ENCODE measurements at places on chromosomes 3 and 15.

DNA sequence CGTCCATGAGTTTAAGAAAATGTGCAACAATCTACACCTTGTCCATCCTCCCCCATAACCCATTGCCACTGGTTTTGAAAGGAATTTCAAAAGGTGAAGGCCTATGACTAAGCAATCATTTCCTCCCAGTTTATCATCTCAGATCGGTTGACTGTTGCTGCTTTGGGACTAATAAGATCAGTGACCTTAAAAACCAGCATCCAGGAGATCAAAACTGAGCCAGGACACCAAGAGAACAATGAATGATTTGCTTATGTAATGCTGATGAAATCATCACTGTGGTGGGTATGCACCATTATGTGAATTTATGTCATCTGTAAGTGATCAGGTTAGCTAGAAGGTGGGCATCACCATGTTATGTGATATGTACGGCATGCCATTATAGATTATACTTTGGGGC is 195.5 kb downstream of the SSR3 start:
- no peak for DNase-seq

DNA sequence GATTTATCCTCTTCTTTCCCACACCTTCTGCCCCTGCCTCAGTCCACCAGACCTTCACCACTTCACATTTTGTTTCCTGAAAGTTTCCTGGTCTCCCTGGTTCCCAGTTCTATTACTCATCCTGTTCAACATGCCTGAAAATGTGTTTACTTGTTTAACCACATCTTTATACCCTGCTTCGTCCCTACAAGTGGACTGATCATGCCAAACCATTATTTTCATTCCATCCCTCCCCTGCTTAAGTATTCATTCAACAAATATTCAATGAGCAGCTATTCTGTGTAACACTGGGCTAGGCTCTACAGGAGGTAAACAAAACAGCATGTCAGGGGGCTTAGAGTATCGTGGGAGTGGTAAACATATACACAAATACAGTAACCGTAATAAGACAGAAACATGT is 5.5 kb downstream of the MYO5A start:
- no peak for DNase-seq

- no peak for DNase-seq
Observed at GRCh38 chr3:190116551-190117067, 4.1 kb downstream of the P3H2 start.

DNA sequence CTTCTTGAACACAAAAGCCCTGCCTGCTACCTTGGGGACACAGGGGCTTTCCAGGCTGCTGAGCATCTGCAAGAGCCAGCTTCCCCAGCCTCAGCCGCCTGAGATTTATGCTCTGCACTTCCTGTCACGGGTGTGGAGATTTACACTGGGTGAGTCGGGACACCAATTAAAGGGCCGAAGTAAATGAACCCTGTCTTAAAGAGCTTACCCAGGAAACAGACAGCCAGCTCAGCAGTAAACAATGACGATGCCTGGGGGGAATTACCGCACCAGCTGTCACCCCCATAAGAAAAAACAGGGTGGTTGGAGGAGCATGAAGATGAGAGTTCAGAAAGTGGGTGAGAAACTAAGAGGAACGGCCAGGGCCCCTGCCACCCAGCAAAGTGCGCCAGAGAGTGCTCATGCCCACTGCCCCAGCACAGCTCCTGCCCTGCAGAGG is 37.5 kb upstream of the IQSEC1 start:
- no peak for DNase-seq

DNA sequence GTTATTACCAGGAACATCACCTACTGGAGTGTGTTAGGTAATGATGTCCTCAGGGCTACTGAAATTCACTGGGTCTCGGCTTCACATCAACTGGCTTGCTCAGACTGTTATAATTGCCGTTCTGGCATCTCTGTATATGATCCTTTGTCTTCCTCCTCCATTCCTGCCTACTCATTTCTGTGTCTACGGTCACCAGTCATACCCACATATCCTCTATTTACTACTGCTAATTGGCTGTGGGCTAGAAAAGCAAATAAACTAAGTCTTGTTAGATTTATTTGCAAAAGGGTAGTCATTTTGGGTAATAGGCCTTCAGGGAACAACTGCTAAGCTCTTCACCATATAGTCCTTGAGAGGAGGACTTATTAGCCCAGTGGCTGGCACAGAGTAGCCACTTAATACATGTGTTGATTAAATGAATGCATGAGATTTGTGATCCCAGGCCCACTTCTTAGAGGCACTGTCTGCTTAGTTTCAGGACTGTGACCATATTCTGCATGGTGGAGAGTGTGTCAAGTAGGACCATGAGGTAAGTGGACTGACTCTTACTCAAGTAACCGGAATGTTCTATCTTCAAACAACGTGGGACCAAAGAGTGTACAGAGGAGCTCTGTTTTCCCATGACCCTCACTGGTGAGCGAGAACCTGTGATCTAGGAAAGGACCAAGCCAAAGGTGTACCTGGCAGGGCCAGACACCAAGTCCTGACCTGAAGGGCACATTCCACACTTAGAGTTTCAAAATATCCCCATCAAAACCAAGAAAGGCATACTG is 13.2 kb downstream of the ZDHHC3 start:
- no peak for DNase-seq

GRCh38 chr15:23035964-23036566 is 3.3 kb downstream of the TUBGCP5 start:
- peak; percentile 70 for DNase-seq

- DNase-seq, result no peak
Observed at GRCh38 chr15:49815526-49815925, 194.7 kb downstream of the DTWD1 start.

GRCh38 chr3:161082063-161082462 is 23.1 kb downstream of the B3GALNT1 start:
- no peak for DNase-seq

DNA sequence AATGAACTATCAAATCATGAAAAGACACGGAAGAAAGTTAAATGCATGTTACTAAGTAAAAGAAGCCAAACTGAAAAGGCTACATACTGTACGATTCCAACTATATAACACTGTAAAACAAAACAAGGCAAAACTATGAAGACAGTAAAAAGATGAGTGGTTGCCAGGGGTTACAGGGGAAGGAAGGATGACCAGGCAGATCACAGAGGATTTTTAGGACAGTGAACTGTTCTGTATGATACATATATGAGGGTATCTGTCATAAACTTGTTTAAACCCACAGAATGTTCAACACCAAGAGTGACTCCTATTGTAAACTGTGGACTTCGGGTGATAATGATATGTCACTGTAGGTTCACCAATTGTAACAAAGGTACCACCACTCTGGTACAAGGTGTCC is 60.6 kb downstream of the CHSY1 start:
- no peak for DNase-seq

DNA sequence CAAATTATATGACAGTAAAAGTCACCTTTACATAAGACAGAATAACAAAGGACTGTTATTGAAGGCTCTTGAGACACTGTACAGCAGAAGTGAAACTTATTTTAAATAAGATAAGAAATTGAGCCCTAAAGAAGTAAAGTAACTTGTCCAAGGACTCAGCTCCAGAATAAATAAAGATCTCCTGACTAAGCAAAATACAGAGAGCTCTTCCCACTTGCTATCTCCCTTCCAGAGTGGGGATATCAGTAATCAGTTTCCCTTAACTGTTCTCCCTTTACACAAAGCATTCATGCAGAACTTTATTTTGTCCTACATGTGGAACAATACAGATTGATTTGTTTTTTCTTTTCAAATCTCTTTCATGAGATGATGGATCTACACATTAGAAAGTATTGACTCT is 129.5 kb upstream of the BHLHE40 start:
- DNase-seq, result no peak

GRCh38 chr15:89203705-89204273 is 17.6 kb downstream of the RLBP1 start:
- DNase-seq, result peak; percentile 53

DNA sequence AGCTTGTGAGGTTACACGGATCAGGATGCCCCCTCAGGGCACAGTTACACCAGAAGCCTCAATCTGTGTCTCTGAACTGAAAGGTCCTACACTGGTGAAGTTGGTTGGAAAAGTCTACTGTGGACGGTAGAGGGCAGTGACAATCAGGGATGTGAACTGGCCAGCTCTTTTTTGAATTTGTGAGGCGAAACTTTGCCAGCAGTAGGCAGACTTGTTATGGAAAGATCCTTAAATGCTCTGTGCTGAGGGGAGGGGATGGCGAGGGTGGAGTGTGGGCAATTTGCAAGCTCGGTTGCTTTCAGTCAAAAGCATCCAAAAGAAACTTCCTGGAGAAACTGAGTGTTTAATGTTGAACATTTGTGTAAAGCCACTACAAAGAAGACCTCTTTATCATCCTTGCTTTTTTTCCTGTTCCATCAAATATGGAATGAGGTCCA is 127.4 kb upstream of the ABHD17C start:
- peak; percentile 30 for DNase-seq

DNA sequence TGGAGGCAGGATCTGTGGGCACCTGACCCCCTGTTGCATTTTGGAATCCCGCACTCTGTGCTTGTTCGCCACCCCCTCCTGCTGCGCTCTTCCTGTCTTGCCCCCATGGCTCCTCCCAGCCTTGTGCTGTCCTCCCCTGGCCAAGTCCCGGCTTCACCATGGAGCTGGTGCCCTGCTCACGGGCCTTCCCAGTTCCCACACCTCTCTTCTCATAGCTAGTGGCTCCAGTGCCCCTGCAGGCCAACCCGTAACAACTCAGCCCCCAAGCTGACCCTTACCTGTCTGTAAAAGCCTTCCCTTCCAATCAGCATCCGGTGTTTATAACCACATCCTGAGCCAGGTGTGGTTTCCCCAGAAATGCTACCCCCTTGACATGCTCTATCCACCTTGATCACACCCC is 407.7 kb upstream of the C2CD4B start:
- DNase-seq, result no peak

Measured in stimulated activated CD4-positive, alpha-beta T cell treated with anti-CD3 and anti-CD28 coated beads, Interleukin-15, amount 100 ng/mL, for 24 hours (primary cell).